ENCODE measurements at places on chromosomes 7 and 10.

DNA sequence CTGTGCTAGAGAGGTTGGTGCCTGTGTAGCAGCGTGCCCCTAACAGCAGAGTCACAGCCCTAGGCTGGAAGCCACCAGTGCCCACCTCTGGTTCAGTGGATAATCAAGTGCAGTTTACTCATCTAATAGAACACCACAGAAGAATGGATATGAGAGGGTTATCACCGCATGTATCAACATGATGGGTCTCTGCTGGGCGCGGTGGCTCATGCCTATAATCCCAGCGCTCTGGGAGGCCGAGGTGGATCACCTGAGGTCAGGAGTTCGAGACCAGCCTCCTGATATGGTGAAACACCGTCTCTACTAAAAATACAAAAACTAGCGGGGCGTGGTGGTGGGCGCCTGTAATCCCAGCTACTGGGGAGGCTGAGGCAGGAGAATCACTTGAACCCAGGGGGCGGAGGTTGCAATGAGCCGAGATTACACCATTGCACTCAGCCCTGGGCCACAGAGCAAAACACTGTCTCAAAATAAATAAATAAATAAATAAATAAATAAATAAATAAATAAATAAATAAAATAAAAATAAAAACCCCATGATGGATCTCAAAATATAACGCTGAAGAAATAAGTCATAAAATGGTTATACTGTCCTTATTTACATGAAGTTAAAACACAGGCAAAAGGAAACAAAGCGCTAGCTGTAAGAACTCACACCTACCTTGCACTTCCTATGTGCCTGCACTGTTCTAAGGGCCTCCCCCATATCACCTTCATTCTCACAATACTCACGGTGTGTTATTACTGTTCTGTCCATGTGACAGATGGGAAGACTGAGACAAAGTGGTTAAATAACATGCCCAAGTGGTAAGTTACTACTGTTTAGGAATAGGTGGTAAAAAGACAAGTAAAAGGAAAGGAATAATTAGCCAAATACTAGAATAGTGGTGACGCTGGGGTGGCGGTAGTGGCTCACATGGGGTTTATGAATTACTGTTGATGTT, 70.9 kb downstream of the AMZ1 start:
- DNase-seq, result no peak

DNA sequence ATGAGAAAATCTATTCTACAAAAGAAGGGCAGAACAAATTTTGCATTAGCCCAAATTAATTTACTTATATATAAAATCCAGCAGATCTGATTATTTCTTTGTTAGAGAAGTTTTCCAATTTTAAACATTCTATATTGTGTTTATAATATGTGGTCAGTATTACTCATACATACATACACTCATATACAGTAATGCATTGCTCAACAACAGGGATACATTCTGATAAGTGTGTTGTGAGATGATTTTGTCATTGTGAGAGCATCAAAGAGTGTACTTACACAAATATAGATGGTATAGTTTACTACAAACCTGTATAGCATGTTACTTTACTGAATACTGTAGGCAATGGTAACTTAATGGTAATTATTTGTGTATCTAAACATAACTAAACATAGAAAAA, 239.6 kb upstream of the ETV1 start:
- DNase-seq, result no peak

GRCh38 chr10:72315054-72315453, 39.7 kb downstream of the DNAJB12 start:
- no peak for DNase-seq

GRCh38 chr10:77285529-77286182, 352.0 kb downstream of the KCNMA1 start:
- DNase-seq, result no peak

All from stimulated activated CD4-positive, alpha-beta T cell treated with anti-CD3 and anti-CD28 coated beads, Interleukin-1b, Interleukin-23, amount 100 ng/mL, for 1 hour (primary cell).